Activated CD4-positive, alpha-beta T cell treated with anti-CD3 and anti-CD28 coated beads, Interleukin-2, amount 50 U/mL, for 24 hours (primary cell): ENCODE measurements at places on chromosomes 3 and 15.

DNA sequence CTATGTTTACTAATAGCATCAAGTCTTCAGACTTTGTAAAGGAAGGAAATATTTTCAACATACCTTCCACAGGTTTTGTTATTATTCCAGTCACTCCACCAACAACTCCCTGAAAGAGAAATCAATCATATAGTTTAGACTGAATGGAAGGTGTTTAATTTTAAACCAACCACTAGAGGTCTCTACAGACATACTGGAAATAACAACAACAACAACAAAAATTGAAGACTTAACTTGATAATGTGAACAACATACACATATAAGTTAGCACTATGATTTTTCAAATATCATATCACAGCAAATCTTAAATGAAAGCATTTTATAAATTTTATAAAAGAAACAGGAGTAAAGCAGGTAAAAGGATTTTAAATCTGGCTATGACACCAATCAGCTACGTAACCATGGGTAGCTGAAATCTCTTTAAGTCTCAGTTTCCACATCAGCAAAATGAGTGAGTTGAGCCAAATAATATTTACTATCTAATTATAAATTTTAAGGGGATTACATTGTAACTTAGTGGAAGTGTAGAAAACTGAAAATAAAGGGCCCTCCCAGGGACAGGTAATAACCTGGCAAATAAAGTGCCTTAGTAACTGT is 188.2 kb downstream of the VPS13C start:
- DNase-seq = no peak

- DNase-seq = no peak
Measured at GRCh38 chr3:29555590-29555989, 274.7 kb downstream of the RBMS3 start.

DNA sequence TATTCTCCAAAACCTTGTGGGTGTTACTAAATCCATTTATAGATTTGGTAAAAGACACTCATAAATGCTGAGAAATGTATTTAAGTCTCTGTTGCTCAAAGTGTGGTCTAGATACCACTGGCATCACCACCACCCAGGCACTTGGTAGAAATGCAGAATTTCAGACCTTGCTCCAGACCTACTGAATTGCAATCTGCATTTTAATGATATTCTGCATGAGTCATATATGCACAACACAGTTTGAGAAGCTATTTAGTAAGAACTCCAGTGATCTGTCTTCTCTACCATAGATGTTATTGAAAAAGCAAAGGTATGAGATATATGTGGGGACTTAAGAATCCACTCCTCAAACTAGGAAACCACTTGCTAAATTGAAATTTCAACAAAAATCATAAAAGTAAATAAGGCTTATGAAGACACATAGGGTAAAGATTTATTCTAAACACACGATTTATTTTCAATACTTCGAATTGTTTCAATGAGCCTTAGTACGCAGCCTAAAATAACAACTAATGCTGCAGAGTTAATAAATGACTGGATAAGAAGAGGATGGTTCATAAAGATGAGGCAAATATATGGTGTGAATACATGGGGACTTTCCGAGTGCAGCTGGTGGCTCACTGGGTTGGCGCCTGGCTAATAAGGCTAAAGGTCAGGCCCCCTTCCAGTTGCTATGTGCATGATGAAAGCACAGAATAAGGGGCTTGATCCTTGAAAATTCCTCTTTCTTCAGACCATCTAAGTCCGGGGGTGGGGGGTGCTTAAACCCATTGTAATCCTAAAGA is 813.3 kb downstream of the NR2F2 start:
- DNase-seq = no peak

DNA sequence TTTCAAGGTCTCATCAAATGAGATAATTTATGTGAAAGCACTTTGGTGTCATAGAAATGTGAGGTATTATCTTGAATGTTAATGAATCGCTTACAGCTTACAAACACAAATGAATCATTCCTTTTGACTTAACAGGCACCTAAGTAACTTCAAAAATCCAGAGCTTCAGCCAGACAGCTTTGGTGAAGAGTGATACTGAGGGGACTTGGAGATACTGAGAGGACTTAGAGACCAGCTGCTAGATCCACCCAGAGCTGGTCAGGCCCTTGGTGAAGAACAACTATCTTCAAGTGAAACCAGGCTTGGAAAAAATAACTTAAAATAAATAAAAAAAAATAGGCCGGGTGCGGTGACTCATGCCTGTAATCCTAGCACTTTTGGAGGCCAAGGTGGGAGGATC is 16.2 kb upstream of the ZFYVE19 start:
- DNase-seq = no peak

- no peak for DNase-seq
Measured at GRCh38 chr15:27993996-27994780, 104.9 kb downstream of the OCA2 start.

DNA sequence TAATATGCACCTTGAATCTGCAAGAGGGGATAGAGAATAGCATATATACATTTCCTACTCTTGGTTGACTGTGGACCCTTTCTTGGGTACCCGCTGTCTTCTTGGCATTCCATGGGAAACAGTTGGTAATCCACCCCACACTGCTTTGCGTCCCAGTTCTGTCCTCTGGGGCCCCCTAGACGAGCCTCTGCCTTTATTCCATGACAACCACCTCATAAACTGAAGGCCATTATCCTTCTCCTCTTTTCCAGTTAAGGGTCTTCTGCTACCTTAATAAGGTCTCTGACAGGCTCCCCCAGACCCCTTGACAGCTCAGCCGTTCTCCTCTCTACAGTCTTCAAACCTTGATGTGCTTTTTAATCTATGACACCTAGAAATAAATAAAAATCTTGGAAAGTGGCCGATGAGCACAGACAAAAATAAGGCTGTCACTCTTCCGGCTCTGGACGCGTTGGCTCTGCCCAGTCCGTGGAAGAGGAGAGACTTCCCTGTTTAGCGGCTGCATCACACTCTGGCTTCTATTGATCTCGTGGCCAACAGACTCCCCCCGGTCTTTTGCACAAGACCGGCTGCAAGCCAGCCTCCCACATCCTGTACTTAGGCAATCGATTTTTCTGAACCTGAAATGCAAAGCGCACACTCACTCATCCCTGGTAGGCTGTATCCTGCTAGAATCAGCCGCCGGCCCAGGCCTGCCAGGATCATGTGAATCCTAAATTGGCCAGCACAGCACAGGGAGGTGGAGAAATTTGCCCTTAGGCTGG is 251.0 kb upstream of the TLE3 start:
- DNase-seq = no peak

DNA sequence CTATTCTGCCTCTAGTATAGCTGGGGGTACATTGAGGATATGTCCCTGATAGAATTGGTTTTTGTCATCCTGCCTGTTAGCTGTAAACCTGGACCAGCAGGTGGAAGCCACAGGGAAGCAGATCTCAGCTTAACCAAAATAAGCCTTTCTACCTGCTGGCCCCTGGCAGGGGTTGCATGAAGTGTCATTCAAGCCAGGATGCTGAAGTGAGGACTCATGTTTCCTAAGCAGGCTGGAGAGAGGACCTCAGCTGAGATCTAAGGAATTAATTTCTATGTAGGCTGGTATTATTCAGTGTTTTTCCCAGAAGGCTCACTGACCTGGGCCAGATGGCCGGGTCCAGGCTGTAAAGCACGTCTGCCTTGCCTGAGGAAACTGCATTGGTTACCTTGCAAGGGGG is 128.9 kb downstream of the MEGF11 start:
- no peak for DNase-seq

- DNase-seq = no peak
Measured at GRCh38 chr3:109018828-109019227, 65.1 kb upstream of the GUCA1C start.

DNA sequence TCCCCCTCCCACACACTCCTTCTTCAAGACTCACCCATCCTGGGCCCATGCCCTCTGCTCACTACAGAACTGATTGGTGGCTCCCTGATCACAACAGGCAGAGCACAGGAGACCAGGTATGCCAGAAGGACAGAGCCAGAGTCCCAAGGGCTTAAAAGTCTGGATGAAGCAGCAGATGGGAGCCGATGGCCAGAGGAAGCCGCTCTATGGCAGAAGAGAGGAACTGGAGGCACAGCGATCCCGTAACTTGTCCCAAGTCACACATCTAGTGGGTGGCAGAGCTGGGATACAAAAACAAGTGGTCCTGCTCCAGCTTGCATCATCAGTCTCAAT is 20.7 kb downstream of the ITGA11 start:
- DNase-seq = no peak

GRCh38 chr3:123300583-123300982 is 98.8 kb downstream of the SEC22A start:
- DNase-seq = no peak

GRCh38 chr15:75827691-75828090 is 15.6 kb upstream of the UBE2Q2 start:
- DNase-seq = no peak

- no peak for DNase-seq
Measured at GRCh38 chr3:162719684-162720341, 1223.2 kb downstream of the OTOL1 start.

DNA sequence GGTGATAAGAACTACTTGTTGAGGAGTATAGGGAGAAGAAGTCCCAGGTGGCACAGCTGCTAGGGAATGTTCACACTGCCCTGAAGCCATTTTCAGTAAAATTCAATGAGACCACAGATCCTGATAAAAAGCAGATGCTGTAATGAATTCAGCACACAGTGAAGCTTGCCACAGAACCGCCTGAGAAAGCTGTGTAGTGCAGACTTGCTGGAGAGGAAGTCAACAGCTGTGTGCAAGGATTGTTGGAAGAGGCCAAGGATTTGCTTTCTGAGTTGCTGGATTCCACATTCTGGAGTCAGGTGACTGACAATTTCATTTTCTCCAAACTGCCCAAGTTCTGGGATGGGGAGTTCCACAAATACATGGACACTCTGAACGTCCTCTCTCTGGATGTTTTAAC is 70.9 kb downstream of the ANP32A start:
- DNase-seq = no peak

DNA sequence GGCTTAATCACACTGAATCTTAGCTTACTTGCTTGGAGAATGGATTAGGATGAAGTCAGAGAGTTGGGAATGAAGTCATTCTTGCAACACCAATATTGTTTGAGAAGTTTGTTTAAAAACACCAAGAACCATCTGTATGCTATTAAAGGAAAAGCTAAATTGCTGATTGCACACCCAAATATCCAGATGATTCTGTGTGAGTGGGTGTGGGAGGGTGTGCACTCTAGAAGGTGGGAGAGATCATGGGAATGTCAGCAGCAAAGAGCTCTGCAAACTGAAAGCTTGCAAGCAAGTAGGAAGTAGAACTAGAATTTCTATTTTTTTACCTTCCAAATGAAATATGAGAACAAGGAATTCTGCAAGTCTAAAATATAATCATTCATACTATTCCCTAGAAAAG is 364.9 kb downstream of the NR2F2 start:
- DNase-seq = no peak

- no peak for DNase-seq
Measured at GRCh38 chr3:45218578-45219390, 7.3 kb downstream of the TMEM158 start.

DNA sequence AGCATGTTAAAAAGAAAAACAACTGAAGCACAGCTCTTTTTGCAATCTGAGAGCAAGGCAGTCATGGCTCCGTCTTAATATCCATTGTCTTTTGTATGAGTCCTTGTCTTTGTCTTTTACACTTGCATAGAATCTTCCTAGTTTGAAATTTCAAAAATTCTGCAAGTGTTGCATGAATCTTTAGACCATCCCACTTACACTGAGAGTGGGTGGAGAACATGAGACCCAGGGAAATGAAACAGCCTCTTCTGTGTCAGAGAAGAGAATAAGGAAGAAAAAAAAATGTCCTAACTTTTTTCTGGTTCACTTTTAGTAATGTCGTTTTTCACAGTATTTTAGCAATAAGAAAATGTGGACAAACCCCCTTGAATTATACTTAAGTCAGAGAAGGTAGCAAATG is 12.1 kb upstream of the DCLK3 start:
- DNase-seq = no peak

- no peak for DNase-seq
Measured at GRCh38 chr3:189338366-189338765, 166.6 kb downstream of the TPRG1 start.
